ENCODE measurements at places on chromosomes 1 and 21.
A peak's percentile ranks its signal among the peaks of the same experiment; 100 is the strongest.

DNA sequence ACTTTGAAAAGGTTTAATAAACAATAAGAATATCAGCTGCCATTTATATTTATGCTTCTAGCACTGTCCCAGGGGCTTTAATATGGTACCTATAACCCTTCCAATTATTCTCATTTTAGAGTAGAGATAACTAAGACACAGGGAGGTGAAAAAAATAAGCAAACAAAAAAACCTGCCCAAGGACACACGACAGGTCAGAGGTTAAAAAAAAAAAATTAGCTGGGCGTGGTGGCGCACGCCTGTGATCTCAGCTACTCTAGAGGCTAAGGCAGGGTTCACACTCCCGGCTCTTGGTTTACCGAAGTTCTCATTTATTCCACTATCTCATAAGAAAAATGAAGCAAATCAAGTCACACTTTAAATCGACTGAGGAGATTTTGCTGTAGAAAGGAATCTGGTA lies 34.7 kb upstream of the CNN3 start:
- no peak for DNase-seq

DNA sequence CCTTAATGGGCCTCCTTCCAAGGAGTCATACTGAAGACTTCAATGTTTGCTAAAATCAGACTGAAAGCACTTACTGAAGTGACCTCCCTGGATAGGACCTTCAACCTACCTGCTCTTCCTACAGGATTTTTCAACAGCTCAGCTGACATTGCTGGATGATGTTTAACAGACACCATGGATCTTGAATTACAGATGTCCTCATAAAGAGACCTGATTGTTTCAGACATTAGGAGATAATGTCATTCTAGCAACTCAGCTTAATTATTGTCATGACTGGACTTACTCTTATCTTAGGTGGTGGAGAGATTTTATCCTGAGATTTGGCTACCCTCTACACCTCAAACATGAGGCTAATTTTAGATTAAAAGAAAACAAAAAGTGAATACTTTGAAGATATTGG lies 73.9 kb upstream of the SDC3 start:
- no peak for DNase-seq

DNA sequence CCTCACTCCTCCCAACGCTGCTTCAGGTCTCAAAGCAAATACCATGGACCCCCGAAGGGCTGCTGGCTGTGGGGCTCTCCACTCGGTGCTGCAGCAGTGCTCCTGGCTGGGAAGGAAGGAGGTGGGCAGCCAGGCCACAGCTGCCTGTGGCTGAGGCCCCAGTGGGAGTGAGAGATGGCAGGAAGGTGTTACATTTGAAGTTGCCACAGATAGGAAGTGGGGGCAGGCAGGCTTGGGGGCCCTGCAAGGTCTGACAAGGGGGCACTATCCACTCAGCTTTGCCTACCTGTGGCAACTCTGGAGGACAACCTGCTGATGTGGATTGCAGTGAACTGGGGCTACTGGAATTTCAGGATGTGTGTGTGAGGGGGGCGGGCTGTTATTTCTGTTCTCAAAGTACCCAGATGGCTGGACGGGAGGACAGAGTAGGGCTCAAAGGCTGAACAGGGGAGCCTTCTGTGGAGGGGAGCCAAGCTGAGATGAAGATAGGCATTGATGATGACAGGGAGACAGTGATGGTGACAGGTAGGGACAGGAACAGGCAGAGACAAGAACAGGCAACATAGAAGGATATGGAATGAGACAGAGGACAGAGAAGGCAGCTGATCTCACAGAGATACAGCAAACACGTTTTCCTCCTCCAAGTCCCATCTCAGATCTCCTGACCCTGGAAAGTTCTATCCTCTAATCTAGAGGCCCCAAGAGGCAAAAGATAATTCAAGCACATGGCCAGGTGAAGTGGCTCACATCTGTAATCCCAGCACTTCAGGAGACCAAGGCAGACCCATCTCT lies 1.8 kb downstream of the ZNF683 start:
- no peak for DNase-seq

GRCh38 chr1:235919833-235920441 lies 53.2 kb upstream of the LYST start:
- no peak for DNase-seq

DNA sequence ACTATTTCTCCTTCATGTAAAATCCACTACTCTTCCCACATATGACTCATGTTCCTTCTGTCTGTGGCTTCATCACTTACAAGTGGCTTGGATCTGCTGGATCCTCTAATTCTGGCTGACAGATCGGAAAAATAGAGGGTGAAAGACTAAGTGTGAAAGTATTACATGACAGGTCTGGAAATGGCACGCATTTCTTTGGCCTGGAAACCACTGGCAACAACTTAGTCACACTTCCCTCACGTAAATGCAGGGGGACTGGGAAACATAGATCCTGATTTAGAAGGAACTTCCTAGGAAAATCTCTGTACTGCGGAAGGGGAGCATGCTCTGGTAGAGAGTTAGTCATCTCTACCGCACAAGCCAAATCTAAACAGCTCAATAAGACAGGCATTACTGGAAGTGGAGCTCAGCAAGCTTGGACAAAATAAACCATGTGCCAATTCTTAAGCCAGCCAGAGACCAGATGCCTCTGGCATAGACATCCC lies 305.4 kb upstream of the PTBP2 start:
- DNase-seq, result no peak

- peak; percentile 16 for DNase-seq
These were observed 317.2 kb upstream of the NFIA start for GRCh38 chr1:60765204-60765603.

GRCh38 chr1:79124756-79125155 lies 118.2 kb upstream of the ADGRL4 start:
- no peak for DNase-seq

DNA sequence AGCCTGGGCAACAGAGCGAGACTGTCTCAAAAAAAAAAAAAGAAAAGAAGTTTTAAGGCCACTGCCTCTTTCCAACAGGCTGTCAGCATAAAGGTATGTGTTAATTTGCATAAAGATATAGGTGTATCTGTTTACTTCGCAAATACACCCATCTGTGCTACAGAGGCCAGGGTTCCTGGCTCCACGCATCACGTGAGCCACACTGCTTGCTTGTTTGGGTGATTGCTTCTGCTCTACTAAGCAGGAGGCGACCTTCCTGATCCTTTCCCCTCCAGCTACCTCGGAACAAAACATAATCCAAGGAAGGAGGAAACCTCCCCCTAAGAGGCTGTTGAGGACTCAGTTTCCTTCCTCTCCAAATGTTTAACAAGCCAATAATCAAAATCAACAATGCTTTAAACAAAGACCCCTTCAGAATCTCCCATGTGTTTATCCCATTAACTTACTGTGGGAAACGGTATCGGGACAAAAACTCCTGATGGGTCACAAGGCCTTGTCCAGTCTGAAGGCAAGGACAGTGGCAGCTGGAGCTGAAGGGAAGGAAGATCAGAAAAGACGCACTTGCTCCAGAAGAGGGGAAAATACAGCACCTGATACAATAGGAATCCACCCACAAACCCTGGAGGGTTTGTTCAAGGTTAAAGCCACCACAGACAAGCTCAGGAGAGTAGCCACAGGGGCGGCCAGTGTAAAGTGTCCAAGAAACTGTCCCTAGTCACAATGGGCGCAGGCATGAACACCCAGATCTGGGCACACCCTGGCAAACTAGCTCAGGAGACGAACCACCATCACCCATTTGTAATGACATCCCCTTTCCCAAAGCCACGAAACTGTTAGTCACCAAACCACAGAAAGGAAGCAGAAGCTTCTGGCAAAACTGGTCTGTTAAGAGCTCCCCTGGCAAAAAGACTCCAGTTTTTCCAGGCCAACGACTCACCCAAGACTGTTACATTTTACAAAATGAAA lies 17.2 kb downstream of the CTNNBIP1 start:
- no peak for DNase-seq

- DNase-seq, result no peak
These were observed 79.4 kb downstream of the SPATA46 start for GRCh38 chr1:162297208-162297607.

DNA sequence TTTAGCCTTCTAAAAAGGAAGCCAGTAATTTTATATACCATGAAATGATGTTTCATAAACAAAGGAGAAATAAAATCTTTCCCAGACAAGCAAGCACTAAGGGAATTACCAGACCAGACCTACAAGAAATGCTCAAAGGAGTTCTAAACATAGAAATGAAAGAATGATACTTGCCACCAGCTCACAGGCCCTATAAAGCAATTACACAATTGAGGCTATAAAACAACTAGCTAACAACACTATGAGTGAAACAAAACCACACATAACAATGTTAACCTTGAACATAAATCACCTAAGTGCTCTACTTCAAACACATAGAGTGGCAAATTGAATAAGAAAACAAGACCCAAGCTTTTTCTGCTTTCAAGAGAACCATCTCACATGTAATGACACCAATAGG lies 123.8 kb downstream of the BARHL2 start:
- no peak for DNase-seq

- DNase-seq, result no peak
These were observed 18.9 kb downstream of the TNNT2 start for GRCh38 chr1:201358596-201358995.

DNA sequence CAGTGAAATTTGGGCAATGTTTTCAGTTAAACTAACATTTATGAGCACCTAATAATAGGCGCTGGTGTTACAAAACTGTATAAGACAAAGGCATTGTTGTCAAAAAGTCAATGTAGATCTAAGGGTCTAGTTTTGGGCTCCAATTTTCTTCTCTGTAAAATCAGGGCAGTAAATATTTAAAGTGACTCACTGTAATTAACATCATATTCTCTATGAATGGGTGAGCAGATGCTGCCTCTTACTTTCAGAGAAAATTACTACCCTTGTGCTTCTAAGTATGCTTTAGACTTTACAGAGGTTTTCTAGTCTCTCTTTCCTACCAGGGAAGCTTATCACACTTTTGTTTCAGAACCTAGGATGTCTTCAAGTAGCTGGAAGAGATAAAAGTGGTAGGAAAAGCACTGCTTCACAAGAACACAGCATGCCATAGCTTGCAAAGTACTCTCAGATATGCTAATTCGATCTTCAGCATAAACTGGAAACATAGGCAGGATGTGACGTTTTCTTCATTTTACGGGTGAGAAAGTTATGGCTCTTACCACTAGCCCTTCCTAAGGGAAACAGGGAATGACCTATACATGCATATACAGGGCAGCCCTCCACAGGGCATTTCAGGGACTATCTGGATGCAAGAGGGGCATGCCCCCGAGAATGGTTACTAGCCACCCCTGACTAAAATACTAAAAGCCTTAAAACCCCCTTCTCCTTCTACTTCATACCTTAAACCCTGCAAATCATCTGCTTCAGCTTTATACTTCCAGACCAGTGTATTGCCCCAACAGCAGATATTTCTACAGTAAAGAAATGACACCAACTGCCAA lies 2.6 kb downstream of the C1orf116 start:
- no peak for DNase-seq

DNA sequence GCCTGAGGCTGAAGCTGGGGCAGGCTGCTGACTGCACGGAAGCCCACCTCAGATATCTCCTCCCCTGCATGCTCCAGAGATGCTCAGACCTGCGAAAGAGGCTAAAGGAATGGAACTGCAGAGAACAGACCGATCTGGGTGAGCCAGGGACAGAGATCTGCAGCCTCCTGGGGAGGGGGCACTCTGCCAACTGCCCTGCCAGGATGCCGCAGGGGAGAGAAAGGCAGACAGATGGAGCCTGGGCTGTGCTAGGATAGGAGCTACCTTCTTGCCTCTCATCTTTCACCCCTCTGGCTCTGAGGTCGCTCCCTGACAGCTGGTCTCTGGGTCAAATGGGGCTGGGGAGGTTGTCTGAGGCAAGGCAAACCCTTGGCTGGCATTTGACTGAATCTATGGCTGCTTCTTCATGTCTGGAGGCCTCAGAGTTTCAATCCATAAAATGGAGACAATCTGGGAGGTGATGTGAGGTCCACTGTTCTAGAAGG lies 238.2 kb downstream of the GRIK3 start:
- DNase-seq, result no peak

- DNase-seq, result no peak
These were observed 372.0 kb downstream of the RPS6KC1 start for GRCh38 chr1:213423041-213423440.

DNA sequence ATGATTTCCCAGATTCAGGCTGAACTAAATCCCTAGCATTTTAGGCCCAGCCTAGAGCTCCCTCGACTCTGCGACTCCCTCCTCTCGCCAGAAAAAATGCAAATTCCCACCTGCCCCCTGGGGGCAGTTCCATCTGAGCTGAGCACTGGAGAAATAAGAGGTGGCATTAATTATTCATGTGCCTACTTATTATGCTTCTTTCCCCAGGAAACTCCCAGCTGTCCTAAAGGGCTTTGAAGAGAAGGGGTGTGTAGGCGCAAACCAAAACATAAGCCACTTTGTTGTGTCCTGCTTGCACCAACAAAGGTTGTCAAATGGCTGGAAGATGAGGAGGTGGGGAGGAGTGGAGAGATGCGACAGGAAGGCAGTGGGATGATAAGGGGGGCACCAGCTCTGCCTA lies 41.4 kb upstream of the GOLT1A start:
- DNase-seq, result no peak

- no peak for DNase-seq
These were observed 235.3 kb downstream of the PDE4B start for GRCh38 chr1:66028035-66028434.

DNA sequence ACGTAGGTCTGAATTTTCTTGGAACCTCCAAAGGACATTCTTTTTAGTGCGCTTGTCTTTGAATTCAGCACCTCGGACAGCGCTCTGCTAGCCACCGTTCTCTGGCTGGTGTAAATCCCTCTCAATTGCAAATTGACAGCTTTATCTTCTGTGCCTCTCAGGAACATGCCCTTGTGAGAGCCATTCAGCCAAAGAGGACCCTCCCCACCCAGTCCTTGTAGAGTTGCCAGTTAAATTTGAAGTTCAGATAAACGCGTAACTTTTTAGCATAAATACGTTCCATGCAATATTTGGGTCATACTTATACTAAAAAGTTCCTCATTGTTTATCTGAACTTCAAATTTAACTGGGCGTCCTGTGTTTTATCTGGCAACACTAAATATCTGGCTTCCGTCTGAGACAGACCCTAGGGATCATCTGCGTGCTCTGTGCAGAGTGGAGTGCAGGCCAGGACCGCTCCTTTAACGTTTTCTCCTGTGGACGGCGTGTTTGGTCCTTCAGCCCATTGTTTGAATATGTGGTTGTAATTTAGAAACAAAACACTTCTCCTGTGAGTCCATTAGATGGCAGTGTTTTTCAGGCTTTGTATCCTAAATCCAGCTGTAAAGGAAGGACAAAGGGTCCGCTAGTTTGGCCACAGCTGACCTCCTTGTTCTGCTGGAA lies 7.0 kb downstream of the KCNAB2 start:
- DNase-seq, result no peak

- no peak for DNase-seq
These were observed 69.6 kb downstream of the OSBPL9 start for GRCh38 chr1:51686450-51686849.

DNA sequence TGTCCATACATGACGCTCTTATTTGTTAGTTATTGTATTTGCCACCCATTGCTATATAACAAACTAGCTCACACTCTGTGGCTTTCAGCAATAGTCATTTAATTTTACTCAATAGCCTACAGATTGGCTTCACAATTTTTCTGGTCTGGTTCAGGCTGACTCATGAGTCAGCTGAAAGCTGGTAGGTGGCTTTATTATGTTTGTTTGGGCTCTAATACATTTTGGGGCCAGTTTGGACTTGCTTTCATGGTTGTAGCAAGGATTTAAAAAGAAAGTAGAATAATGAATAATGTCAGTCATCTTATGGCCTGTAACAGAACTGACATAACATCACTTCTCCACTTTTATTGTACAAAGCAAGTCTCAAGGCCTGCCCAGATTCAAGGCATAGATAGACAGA lies 338.7 kb downstream of the LRRIQ3 start:
- DNase-seq, result no peak

GRCh38 chr1:2180297-2181245 lies 14.0 kb downstream of the FAAP20 start:
- no peak for DNase-seq

- DNase-seq, result no peak
These were observed 42.8 kb downstream of the XKR8 start for GRCh38 chr1:28002600-28002999.

All from GM12891 (cell line).